Vein endothelial cell (primary cell): ENCODE measurements at places on chromosomes 13 and 19. TPM values are rescaled to one million over a fixed set of nuclear protein-coding genes. Genes with fewer than 3 reads are reported as not detected.

NAPSA gene
- under 0.01 TPM in 2 replicates for total RNA-seq

ATP13A1 gene
- 49.3 and 72.5 TPM in 2 replicates for total RNA-seq

GGACT gene
- total RNA-seq: 7.0 and 8.8 TPM in 2 replicates

STARD13 gene
- 30.7 and 33.6 TPM in 2 replicates for total RNA-seq

KIR2DL3 gene
- not detected in 2 replicates for total RNA-seq

CBARP gene
- 6.4 and 7.2 TPM in 2 replicates for total RNA-seq

ATXN8OS gene
- not detected in 2 replicates for total RNA-seq

ZNF667 gene
- total RNA-seq: 2.6 and 3.6 TPM in 2 replicates

CYP2F1 gene
- total RNA-seq: not detected in 2 replicates

LRRC8E gene
- 1.1 and 1.3 TPM in 2 replicates for total RNA-seq

TINCR gene
- 0.29 TPM in 1 of 2 replicates, not detected in the other for total RNA-seq

DCT gene
- total RNA-seq: 0.10 TPM in 1 of 2 replicates, not detected in the other

MUC16 gene
- not detected in 2 replicates for total RNA-seq

CPT1C gene
- 22.9 and 25.0 TPM in 2 replicates for total RNA-seq

POP4 gene
- total RNA-seq: 61.4 and 79.3 TPM in 2 replicates

ZNF329 gene
- total RNA-seq: 10.1 and 10.5 TPM in 2 replicates

PSG3 gene
- not detected in 2 replicates for total RNA-seq

TMIGD2 gene
- not detected in 2 replicates for total RNA-seq

RNF113B gene
- total RNA-seq: not detected in 2 replicates

TNFSF9 gene
- 0.65 and 1.1 TPM in 2 replicates for total RNA-seq

FPR1 gene
- not detected in 2 replicates for total RNA-seq

CLEC4M gene
- total RNA-seq: not detected in 2 replicates
